Kidney tubule cell (primary cell): ENCODE measurements at places on chromosomes 4 and X.

DNA sequence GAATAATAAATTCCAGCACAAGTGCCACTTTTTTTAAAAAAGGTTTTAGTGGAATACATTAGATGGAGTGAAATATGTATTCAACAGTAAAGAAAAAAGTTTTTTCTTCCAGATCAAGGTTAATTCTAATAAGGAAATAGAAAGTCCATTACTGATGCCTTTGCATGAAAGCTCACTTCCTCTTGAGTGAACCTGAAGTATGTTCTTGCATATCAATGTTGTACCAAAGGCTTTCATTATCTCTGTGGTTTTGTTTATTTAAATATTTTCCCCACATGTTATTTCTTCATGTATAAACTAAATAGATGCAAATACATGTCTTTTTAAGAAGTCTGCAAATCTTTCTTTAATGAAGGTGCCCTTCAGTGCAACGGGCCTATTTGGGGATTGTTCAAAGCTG is 307.9 kb downstream of the C4orf33 start:
- DNase-seq, result no peak

- no peak for DNase-seq
Measured at GRCh38 chr4:104901961-104902605, 244.6 kb upstream of the TET2 start.

GRCh38 chr4:53937327-53937726 is 127.1 kb downstream of the CHIC2 start:
- no peak for DNase-seq

GRCh38 chr4:142393127-142393526 is 453.0 kb downstream of the INPP4B start:
- DNase-seq, result no peak

- no peak for DNase-seq
Measured at GRCh38 chrX:10513974-10514373, 106.4 kb downstream of the MID1 start.

- no peak for DNase-seq
Measured at GRCh38 chrX:15566244-15566643, 34.5 kb downstream of the ACE2 start.

DNA sequence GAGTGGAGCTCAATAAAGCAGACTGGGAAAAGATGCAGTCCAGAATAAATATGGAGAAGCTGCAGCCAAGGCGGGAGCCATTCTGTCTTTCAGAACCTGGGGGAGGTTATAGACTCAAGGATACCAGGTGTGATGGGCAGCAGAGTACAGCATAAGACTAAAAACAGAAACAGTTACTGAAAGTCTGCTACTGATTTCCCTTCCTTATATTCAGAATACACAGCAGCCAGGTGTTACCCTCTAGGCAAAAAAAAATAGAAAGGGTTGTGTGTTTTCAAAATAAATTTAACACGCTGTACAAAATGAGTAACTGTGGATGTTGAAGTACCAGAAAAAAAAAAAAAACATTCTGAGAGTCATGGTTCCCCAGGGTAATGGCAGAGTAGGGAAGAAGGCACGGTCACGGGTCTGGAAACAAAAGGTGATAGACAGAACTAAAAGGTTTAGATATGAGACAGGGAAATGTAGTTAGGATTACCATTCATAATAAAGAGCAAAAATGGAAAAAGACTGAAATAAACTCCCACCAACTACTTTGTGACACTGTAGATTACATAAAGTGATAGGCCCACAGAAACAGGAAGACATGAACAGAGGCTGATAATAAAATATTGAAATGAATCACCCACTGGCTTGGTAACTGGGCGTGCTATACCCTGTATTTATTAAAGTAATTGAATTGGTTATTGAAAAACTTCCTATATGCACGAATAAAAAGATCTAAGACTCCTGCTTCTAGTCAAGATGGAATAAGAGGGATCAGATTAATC is 10.8 kb upstream of the HHIP start:
- DNase-seq, result no peak

DNA sequence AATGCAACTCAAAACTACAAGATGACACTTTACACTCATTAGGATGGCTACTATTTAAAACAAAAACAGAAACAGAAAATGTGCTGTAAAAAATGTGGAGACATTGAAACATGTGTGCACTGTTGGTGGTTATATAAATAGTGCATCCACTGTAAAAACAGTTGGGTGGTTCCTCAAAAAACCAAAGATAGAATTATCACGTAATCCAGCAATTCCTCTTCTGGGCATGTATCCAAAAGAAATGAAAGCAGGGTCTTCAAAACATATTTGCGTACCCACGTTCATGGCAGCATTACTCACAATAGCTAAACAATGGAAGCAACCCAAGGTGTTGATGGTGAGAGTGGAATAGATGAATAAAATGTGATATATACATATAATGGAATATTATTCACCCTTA is 967.2 kb downstream of the TRAM1L1 start:
- DNase-seq, result no peak

DNA sequence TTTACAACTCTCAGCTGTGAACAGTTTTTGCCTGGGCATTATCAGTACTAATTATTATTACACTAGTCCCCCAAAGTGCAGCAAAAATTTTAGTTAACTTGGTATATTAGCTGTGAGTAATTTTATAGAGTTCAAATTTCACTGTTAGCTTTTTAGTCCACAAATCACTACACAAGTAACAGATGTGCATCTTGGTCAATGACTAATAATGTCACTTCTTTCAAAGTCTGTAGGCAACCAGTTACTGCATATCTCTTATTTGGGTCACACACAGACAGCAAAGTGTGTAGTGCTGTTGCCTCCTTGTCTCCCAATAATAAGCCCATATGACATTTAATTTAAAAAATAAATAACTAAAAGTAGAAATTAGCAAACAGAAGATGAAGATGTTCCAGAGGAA is 159.9 kb downstream of the SCFD2 start:
- DNase-seq, result no peak

GRCh38 chrX:70479247-70479921 is 34.7 kb downstream of the DLG3 start:
- DNase-seq, result peak; percentile 77

DNA sequence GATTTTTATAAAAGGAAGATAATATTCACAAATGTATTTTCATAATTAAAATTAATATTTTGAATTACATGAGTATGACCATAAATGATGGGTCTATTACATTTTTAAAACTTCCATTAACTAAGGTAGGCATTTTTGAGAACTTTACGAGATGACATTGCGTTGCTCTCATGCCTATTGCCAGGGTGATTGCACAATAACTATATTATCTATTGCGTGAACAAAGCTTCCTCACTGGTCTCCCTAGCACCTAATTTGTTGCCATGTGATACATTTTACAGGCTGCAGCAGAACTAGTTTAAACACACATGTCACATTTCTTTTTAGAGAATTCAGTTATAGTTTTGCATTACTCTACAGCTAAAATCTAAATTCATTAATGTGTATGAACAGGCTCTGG is 289.7 kb upstream of the GRID2 start:
- no peak for DNase-seq

- DNase-seq, result peak; percentile 33
Measured at GRCh38 chrX:111131572-111131971, 35.6 kb downstream of the PAK3 start.

- DNase-seq, result no peak
Measured at GRCh38 chr4:55089916-55090315, 35.5 kb downstream of the KDR start.

- DNase-seq, result no peak
Measured at GRCh38 chr4:108001540-108002135, 11.9 kb downstream of the HADH start.

DNA sequence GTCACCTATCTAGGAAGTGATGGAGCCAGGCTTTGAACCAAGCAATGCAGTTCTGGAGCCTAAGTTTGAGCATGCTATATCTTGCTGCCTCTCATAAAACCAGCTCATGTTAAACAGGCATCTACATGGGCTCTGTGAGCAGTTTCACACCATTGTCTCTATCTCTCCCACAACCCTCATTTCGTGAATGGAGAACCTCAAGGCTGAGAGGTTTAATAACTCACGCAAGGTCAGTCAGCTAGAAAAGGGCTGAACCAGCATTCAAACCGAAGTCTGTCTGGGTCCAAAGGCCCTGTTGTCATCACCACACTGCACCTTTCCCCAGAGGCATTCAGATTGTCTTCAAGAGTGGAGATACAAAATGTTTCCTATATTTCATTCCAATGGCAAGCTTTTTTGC is 369.2 kb downstream of the MID1IP1 start:
- no peak for DNase-seq

DNA sequence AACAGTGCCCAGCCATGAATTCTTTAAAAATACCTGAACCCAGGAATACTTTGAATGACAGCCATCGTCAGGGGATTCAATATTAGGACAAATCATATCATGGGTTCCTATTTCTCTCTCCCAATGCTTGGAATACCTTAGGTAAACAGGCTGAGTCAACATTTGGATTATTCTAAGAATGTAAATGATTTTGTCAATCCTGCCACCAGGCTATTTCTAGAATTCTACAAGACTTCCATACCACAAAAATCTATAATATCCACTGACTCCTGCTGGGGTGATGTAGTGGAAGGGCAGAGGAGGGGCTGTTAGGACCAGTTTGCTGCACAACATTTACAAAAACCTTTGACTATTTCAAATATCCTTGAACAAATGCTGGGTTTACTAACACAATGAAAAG is 65.2 kb downstream of the IGFBP7 start:
- peak; percentile 49 for DNase-seq

GRCh38 chr4:9762823-9763475 is 18.5 kb upstream of the DRD5 start:
- DNase-seq, result peak; percentile 80

- DNase-seq, result peak; percentile 47
Measured at GRCh38 chrX:139739138-139739537, 31.2 kb upstream of the MCF2 start.

DNA sequence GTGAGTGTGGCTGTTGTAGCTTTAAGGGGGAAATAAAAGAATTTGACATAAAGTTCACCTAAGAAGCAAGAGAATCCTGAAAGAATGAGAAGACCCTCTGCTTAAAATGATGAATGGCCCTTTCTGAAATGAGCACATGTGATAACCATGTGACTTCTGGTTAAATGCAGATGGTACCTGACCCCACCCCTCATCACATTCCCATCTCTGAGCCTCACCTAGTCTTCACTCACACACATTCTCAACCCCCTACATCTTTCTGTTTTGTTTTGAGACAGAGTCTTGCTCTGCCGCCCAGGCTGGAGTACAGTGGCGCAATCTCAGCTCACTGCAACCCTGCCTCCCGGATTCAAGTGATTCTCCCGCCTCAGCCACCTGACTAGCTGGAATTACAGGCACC is 31.5 kb downstream of the SEPTIN6 start:
- DNase-seq, result no peak

GRCh38 chrX:13216139-13216538 is 103.7 kb downstream of the ATXN3L start:
- no peak for DNase-seq

- no peak for DNase-seq
Measured at GRCh38 chr4:57443308-57443707, 333.1 kb upstream of the IGFBP7 start.

DNA sequence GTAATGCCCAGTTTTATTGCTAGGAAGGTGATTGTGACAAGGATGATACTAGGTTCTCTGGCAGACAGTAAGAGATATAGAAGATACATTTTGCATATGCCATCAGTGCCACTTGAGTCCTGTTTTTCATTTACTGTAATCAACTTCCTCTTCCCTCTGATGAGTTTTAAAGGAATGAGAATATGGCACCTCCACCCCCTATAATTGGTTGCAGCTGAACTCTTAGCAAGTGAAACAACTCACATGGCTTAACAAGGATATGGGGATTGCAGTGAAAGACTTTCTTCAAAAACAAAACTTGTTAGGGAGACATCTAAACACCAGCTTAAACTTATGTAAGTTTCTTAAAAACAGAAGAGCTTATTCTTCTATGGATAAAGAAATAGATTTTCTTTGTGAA is 90.0 kb downstream of the AREG start:
- no peak for DNase-seq

DNA sequence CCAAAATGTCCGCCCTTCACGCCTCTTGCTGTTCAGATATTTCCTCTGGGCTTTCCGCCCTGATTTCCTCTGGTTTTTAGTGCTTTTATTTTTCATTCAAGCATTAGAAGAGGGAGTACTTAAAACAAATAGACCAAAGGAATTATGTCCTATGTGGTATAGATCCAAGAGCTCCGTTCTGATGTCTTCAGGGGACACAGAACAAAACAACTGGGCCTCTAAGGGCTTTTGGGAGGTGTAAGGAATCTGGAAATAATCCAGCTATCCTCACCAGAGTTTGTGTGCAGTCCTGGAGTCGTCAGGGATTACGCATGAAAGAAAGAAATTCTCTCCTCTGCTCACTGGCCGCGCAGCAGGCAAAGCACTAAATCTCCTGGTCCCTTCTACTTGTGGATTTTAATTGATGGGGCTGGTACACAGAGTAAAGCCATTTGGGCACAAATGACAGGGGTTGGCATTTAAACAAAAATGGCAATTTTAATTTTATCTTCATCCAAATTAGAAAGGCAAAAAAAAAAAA is 999.2 kb downstream of the ADGRL3 start:
- no peak for DNase-seq

- DNase-seq, result no peak
Measured at GRCh38 chrX:25596921-25597320, 541.2 kb upstream of the MAGEB18 start.

GRCh38 chr4:79298484-79298883 is 27.4 kb downstream of the NAA11 start:
- no peak for DNase-seq

- no peak for DNase-seq
Measured at GRCh38 chr4:94126669-94127068, 81.0 kb upstream of the SMARCAD1 start.

GRCh38 chr4:109560687-109561461 is 828 bp downstream of the MCUB start:
- DNase-seq, result peak; percentile 81

DNA sequence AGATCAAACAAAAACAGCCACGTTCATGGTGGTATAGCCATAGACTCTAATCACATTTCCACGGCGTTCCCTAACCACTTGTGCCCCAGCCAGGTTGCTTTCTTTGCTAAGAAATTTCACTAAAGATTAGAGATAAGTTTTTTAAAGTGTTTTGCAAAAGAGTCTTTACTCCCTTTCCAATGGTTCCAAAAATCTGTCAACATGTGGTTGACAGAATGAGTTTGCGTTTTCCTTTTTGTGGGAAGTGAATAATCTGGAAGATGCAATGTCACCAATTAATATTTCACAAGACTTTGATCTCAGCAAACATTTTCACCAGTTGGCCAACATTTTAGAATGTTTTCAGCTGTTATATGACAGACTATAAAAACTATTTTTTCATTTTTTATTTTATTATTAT is 35.3 kb downstream of the CXCL1 start:
- DNase-seq, result no peak

DNA sequence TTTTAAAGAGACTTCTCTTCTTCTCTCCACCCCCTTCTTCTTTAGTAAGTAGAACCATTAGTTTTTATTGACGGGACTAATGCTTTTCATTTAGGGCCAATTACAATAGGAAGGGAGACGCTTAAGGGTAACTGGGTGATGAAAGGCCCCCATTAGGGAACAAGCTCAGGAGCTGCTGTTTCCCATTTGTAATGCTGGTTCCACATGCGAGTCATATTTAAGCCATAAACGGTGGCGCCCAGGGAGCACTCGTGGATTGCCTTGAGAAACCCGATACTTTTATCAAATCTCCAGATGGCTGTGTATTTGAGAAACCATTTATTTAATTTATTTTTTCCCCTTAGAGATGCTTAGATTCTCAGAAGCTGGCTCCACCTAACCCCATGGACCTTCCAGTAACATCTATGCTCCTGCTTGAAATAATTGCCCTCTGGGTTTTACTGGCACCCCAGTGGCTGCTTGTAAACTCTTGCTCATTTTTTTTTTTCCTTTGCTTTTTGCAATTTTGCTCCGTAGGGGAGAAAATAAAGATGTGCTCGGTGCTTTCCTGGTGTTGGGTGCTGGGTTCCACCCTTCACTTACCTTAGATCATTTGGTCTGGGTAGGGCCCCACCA is 124.2 kb upstream of the MSX1 start:
- no peak for DNase-seq
